ENCODE measurements at places on chromosomes 7 and 10.

- DNase-seq: no peak
These were observed 58.6 kb downstream of the LOXL4 start for GRCh38 chr10:98209441-98209840.

GRCh38 chr10:5666008-5666840, at the start of gene ASB13:
Gene ASB13 (minus strand): TSS chr10:5666595. CDS start chr10:5666551, 44 bp downstream.
- DNase-seq: peak; percentile 9

GRCh38 chr10:59360605-59361405, 1.5 kb downstream of the FAM13C start:
- DNase-seq: no peak

DNA sequence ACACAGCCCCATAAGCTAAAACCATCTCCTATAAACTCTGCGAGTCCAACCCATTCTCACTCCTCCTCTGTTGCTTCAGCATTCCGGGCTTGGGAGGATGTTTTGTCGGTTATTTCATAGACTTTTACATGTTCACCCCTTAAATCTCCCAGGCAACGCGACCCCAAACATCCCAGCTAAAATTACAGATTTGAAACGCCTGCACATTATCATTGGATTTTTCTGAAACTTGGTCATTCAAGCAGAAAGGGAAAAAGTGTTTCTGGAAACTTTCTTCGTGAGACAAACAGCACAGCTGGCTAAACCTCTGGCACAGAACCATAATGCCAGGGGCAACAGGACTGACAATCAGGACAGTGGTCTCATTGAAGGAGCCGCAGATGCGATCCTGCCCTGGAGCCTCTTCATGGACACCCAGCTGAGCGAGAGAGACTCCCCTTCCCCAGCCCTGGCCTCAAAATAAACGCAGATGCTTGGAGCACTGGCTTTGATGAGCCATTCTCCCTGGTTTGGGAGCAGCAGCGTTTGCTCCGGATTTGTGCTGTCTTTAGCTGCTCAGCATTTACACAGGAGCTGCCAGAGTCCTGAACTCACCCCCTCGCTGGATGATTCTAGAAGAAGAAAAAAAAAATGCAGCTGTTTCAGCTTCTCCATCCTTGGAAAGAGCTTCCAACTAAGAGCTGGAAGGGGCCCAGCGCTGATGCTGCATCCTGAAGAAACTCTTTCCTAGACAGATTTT, 30.1 kb downstream of the AFAP1L2 start:
- no peak for DNase-seq

- no peak for DNase-seq
These were observed 22.4 kb downstream of the GATA3 start for GRCh38 chr10:8076933-8077332.

DNA sequence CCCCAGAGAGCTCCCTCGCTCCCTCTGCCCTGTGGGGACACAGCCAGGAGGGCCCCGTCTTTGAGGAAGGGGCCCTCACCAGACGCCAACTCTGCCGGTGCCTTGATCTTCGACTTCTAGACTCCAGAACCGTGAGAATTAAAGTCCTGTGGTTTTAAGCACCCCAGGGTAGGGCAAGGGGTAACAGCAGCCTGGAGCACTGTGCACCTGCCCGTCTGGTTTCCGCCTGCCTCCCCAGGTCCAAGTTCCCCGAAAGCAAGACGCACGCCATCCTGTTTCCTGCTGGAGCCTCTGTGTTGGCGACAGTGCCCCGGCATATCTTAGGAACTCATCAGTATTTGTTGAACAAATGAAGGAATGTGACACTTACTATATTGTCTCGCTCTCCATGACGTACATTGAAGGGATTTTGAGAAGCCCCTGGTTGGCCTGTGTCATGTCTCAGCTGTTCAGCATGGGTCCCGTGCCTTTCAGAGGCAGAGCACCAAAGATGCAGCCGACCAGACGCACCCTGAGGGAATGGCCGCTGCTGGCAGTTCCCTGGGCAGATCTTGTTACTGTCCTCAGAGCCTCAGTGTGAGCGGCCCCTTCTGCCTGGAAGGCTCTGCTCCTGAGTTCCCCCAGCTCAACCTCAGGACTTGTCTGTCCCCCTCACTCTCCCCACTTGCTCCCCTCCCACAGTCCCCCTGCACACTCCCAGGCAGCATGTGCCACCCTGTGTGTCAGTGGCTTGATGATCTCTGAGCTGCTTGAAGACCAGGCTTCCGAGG, 226.2 kb downstream of the TCERG1L start:
- DNase-seq: no peak

GRCh38 chr10:28592953-28593352, 60.0 kb downstream of the WAC start:
- DNase-seq: no peak

GRCh38 chr7:105339404-105340323, 49.1 kb downstream of the SRPK2 start:
- DNase-seq: no peak

DNA sequence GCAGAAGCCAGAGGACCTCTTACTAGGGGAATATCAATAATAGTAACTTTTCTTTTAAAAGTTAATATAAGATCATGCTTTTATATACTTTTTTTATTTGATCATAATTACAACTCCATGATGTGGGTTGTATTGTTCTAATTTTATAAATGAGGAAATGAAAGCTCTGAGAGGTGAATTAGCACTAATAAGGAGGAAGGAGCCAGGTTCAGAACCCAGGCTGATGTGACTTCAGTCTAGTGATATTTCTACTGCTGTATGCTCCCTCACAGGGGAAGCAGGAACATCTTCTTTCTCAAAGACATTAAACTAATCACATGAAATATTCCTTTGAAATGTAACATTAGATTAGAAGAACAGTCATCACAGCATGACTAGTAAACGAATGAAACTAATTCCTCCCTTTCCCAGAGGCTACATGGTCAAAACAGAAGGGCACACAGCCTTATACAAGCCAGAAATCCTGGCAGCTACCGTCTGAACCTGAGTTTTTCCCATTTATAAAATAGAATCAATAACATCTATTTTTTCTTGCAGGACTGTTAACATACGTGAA, 81.4 kb upstream of the GJD4 start:
- no peak for DNase-seq

DNA sequence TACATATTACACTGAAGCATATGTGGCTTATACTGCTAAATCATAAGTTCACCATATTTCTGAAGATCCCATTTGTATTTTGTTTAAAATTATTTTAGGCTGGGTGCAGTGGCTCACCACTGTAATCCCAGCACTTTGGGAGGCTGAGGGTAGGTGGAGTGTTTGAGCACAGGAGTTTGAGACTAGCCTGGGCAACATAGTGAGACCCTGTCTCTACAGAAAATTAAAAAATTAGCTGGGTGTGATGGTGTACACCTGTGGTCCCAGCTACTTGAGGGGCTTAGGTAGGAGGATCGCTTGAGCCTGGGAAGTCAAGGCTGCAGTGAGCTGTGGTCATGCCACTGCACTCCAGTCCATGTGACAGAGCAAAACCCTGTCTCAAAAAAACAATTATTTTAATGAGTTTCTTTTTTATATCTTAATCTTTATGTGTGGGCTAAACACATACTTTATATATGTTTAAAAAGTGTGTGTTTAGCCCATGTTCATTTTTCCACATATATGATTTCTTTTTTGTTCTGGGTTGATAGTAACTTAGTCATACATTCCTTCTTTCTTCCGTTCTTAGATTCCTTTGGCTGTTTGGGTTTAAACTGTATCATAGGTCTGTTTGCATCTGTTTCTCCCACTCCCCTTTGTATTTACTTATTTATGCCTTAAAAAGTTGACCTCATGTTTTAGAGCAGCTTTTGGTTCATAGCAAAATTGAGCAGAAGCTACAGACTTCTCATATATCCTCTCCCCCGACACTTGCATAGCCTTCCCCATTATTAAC, 33.5 kb downstream of the RSBN1L start:
- no peak for DNase-seq

DNA sequence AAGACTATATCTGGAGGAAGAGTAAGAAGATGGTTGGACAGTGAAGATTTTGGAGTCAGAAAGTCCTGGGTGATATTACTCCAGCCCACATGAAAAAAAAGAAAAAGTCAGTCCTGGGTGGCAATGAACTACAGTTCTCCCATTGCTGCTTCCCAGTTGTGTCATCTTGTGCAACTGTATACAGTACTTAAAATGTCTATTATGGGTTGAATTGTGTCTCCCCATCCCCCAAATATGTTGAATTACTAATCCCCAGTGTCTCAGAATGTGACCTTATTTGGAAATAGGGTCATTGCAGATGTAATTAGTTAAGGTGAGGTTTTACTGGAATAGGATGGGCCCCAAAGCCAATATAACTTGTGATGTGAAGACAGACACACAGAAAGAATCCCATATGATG, 15.6 kb downstream of the SEC23IP start:
- no peak for DNase-seq

DNA sequence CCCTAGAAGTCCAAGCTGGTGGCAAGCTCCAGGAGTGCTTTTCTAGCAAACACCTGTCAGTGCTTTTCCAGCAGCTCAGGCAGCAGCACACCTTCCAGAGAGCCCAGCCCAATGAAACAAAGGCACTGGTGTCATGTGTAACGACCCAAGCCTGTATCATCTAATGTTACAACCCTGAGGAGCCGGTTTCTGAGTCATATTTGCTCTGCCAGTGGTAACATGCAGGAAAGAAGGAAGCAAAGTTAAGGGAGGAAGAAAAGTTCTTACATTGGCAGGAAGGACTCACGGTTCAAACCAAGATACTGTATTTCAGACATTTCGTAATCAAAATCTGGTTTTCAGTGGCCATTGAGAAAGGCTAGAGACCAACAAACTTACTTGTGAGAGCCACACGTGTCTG, at the start of gene ANKRD22:
Gene ANKRD22 (minus strand): TSS at position 139 of the 400 bp plus-strand sequence. CDS start 237 bp downstream, outside the sequence.
- DNase-seq: no peak

DNA sequence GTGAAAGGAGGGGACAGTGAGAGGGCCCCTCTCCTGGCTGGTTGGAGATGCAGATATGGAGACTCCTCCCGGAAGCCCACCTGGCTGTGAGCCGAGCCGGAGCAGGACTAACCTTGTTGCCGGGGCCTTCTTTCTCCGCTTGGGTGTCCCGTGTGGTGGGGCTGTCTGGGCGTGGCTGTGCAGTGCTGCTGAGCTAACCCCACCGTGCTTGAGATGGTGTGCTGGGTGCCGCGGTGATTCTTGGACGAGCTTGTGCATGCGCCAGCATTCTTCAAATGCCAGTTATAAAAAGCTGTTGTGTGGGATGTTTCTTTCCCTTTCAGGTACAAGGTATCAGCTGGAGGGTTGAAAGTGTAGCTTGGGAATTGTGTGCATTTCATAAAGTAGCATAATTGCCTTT, 48.8 kb downstream of the DAGLB start:
- no peak for DNase-seq

- DNase-seq: no peak
These were observed 35.0 kb upstream of the GIMAP8 start for GRCh38 chr7:150415161-150416153.

- DNase-seq: no peak
These were observed 68.1 kb downstream of the MAD1L1 start for GRCh38 chr7:2164646-2165045.

DNA sequence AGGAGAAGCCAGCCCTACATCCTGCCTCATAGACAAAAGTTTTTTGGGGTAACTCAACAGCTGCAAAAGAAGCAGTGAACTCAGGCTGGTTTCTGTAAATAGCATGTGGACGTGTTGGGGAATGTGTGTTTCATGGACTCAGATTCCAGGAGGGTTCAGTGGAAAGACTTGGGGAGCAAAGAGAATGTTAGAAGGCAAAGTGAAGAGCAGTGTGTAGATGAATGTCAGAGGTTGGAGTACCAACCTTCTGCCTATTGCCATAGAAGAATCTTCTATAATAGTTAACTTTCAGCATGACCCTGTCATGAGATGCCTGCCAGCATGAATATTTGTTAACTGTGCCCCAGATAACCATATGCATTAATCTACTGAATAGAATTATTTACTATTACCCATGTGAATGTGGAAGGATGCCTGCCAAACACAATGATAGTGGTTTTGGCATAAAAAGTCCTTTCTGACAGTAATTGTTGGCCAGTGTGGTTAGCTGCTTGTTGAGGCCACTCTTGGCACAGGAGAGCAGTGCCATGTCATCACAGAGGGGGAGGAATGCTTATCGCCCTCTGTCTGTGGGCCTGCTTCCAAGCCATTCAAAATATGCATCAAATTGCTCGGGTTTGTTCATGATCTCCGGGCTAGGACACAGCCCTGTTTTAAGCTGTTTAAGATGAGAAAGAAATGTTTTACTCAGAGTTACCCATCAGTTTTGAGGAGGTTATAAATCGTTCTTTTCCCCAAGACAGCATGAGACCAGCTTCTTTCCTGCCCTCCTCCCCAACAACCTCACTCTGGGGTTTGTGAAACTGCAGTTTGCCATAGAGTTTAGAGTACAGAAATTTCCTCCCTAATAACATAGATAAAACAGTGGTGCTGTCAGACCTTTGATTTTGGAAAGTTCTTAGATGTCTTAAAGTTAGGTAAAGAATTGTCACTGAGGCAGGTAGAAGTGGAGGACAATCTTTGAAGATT, 165.3 kb downstream of the WNT2 start:
- no peak for DNase-seq
